Naive thymus-derived CD4-positive, alpha-beta T cell (primary cell): ENCODE measurements at places on chromosomes 2 and 18.
A peak's percentile ranks its signal among the peaks of the same experiment; 100 is the strongest.

- no peak for DNase-seq
Measured at GRCh38 chr2:72932045-72932740, 14.9 kb downstream of the EMX1 start.

GRCh38 chr18:21853016-21853415, 112.4 kb downstream of the MIB1 start:
- no peak for DNase-seq

DNA sequence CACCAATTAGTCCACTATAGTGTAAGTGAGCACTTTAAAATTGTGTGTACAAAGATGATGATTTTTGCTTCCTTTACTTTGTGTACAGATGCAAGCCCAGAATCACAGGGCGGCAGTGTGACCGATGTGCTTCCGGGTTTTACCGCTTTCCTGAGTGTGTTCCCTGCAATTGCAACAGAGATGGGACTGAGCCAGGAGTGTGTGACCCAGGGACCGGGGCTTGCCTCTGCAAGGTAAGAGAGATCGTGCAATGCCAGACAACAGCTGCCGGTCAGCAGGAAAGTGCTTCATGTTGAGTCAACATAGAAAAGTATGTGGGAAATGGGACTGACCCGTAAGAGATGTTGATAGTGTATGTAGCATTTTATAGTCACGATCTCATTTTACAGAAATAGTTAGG, 156.8 kb upstream of the TTC39C start:
- DNase-seq, result no peak

DNA sequence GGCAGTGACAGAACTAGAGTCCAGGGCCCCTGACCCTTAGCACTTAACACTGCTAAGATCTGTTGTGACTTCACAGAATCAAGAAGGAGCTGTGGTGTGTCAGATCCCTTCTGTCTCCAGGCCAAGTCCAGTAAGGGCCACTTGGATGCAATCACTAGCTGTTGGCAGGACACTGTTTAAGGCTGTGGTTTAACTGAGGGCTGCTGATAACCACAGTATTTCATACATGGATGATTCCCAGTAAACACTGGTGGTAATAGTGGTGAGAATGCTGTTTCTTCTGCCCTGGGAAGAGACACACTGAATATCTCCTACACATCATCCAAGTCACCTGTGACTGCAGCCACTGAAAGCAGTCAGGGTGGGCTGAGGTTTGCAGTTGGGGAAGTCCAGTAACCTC, 77.7 kb upstream of the FBXO11 start:
- DNase-seq, result no peak

DNA sequence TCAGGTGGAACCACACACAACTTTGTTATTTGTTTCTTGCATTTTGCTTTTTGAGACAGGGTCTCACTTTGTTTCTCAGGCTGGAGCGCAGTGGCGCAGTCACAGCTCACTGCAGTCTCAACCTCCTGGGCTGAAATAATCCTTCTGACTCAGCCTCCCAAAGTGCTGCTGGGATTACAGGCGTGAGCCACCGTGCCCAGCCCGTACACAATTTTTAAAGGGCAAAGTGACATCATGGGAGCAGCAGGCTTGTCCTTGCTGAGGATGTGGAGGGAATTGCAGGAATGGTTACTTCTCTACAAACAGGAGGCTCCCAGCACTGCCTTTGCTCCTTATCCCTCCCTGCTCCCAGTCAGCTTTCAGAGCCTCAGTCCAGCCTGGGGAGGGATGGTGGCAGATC, 355.9 kb upstream of the KLHL29 start:
- no peak for DNase-seq

GRCh38 chr18:79368681-79369080, 27.0 kb upstream of the NFATC1 start:
- DNase-seq, result peak; percentile 39

- DNase-seq, result no peak
Measured at GRCh38 chr2:169775765-169776164, 22.9 kb upstream of the SSB start.

DNA sequence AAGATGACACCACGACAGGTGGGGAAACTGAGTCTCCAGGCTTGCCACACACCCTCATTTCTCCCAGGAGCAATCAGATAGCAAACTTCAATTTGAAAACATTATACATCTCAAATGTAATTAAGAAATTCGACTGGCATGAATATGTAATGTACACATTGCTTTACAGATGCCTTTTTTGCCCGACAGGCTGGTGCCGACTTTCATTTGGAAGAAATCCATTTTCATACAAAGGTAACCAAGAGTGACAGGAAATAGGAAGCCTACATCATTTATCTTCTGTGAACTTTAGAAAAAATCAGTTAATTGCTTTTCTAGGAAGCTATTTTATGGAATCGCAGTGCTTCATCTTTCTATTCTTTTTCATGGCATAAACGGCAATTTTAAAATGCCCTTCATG, 140.3 kb downstream of the AFF3 start:
- no peak for DNase-seq

- no peak for DNase-seq
Measured at GRCh38 chr2:39381653-39382052, 55.4 kb downstream of the MAP4K3 start.

- DNase-seq, result no peak
Measured at GRCh38 chr2:105447476-105447875, 48.6 kb upstream of the FHL2 start.
